T1000 (cell line): ENCODE measurements at places on chromosomes 16 and 17.
A peak's percentile ranks its signal among the peaks of the same experiment; 100 is the strongest.

DNA sequence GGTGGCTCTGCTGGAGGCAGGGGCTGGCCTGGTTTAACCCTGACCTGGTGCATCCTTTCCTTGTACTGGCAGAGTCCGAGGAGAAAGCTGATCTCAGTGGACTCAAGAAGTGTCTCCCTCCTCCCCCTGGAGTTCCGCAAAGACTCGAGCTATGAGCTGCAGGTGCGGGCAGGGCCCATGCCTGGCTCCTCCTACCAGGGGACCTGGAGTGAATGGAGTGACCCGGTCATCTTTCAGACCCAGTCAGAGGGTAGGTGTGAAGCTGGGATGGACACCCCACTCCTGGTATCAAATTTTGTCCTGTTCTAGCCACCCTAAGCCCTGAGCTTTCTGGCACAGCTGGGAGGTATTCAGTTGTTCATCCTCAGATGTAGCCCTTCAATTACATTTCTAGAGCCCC lies 42.5 kb downstream of the IL21R start:
- no peak for DNase-seq

- DNase-seq: no peak
These were observed 31.2 kb downstream of the CDK5R1 start for GRCh38 chr17:32517982-32518381.

DNA sequence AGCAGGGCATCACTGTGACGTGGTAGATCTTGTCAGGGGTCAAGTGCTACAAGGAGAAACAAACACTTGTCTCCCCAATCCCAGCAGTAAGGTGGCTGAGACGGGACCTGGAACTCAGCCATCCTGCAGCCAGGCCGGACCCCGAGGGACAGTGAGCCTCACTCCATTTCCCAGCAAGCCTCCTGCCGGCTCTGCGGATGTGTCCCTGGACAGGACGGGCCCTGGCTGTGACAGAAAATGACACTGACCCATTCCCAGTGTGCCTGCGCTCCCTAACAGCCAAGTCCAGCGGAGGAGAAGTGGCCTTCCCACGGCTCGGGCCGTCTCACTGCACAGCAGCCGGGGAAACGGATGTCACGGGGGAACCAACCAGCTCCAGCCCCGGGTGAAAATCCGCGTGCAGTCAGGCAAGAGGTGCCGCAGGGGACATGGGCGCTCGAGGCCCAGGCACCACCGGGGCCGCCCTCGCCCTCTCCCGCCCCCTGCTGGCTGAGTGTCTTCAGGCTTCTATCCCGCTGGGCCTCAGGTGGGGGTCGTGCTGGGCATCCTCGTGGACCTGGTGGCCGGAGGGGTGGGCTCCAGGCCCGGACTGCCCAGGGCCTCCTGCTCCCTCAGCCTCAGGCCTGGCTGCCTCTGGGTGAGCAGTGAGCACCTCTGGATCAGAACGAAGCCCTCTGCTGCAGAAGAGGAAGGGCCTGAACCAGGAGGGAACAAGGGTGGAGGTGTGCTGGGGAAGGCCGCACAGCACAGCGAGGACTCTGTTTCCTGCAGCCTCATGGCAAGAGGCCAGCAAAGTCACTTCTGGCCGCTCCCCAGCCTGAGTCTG lies 6.7 kb downstream of the HAGHL start:
- no peak for DNase-seq

DNA sequence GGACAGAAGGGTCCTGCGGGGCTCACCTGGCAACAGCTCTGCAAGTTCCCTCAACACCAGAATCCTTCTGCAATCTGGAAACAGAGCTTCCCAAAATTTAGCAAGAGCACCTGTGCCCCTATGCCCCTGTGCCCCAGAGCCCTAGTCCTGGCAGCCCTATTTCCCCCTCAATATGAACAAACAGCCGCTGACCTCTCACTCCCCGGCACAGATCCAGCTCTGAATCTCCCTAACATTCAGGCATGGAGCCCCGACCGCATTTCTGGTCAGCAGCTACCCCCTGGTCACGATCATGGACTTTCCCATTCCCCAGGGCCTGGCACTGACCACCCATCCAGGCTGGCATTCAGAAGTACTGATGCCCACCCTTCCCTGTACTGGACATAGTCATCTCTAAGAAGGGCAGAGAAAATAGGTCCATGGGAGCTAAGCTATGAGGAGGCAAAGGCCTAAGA lies 110.8 kb upstream of the SMURF2 start:
- DNase-seq: no peak

GRCh38 chr16:48831076-48831722 lies 221.2 kb upstream of the N4BP1 start:
- no peak for DNase-seq

DNA sequence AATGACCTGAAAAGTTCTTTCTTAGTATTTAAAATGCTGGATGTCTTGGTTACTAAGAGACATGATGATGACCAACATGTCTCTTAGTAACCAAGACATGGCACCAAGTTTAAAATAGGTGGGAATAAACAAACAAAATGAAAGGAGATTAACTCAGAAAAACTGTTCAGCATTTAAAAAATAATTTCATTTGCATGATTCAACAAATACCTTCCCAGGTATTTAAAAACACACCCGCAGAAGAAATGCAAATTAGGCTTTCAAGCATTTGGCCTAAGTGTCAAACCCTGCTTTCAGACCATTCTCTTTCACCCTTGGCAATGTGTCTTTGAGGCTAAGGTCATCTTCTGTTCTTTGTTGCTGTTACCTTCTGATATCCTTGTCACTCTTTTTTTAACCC lies 91.4 kb upstream of the CORO6 start:
- DNase-seq: no peak

GRCh38 chr16:54489225-54490111 lies 202.9 kb upstream of the IRX3 start:
- no peak for DNase-seq

DNA sequence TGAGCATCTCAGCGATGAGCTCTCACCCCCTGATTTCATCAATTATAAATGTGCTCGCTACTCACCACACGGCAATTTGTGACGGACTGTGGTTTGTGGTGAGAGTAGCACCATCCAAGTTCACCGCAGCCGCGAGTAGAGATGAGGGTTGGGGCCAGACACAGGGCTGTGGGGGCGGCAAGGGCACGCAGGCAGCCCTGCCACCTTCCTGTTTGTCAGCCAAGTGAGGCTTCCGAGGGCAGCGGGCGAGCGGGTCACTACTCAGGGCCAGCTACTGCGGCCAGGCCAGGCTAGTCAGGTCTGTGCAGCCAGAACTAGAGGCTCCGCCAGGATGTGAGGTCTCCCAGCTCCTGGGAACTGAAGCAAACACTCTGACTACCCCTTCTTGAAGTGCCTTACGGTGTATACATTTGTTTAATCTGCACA lies 39.6 kb upstream of the MEOX1 start:
- DNase-seq: no peak

DNA sequence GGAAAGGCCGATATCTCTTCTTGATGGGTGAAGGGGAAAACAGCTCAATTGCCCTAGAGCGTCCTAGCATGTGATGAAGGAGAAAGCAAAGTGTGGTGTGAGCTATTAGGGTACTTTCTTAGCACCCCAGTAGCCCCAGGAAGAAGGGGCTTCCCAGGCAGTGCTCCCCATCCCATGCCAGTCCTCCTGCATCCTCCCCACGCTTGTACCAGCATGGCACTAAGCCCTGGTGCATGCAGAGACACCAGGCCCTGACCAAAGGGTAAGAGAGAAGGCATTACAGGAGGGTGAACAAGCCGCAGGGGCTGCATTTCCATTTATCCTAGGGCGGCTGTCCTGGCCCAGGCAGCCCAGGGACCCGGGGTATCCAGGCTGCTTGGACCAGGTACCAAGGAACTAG lies 3.1 kb downstream of the CYB561 start:
- no peak for DNase-seq

GRCh38 chr17:58680038-58680369 lies 11.8 kb downstream of the TEX14 start:
- DNase-seq: no peak

DNA sequence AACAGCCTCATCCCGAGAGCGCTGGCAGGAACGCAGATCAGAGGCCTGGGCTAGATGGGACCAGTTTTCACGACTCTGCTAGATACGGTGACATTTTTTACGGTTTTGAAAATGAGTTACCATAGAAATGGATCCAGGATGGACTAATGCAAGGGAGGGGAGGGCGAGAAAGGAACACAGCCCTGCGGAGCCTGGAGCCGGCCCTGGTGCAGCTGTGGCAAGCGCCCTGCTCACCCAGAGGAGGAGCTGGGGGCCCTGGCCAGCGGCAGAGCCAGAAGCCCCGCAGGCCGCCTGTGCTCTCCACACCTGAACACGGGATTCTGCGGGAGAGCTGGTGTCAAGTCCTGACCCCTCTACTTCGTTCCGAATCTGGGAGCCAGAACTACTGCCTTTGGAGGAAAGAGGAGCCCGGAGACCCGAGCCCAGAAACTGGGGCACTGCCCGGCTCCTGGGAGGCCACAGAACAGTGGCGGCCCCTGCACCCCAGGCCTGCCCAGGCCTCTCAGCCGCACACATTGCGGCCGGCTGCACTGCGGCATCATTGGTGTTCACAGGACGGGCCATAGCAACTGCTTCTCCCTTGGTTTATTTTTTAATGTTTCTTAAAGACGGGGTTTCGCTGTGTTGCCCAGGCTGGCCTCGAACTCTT lies 88.6 kb upstream of the CHMP6 start:
- DNase-seq: no peak

DNA sequence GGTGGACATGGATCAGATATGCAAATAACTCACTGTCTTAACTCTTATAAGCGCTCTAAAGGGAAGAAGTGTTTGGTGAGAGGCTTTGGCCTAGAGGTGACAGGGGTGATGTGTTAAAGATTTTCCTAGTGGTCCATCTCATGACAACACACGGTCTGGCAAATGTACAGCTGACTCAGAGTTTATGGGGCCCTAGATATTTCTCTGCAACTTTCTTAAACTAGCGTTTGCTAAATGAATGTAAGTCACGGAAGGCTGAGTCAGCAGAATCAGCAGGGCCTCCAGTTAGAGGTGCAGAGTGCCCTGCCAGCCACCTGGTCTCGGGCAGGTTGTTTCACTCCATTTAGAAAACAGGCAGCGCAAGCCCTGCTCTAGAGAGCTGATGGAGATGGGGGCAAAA lies 40.1 kb downstream of the CLEC16A start:
- DNase-seq: peak; percentile 54

DNA sequence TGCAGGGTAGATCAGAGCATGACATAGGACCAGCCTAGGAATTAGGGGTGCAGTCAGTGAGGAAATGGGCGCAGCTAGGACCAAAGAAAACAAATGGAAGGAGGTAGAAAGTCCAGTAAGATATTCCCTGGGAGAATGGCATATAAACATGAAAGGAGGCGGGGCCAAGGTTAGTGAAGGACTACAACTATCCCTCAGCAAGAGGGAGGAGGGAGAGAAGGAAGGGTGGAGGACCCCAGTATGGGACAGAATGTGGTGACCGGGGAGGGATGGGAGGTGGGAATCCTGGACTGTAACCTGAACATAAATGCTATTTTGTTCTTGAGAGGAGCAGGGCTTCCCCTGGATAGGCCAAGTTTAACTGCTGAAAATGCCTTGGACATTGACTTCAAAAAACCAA lies 22.8 kb downstream of the ITGB3 start:
- no peak for DNase-seq

DNA sequence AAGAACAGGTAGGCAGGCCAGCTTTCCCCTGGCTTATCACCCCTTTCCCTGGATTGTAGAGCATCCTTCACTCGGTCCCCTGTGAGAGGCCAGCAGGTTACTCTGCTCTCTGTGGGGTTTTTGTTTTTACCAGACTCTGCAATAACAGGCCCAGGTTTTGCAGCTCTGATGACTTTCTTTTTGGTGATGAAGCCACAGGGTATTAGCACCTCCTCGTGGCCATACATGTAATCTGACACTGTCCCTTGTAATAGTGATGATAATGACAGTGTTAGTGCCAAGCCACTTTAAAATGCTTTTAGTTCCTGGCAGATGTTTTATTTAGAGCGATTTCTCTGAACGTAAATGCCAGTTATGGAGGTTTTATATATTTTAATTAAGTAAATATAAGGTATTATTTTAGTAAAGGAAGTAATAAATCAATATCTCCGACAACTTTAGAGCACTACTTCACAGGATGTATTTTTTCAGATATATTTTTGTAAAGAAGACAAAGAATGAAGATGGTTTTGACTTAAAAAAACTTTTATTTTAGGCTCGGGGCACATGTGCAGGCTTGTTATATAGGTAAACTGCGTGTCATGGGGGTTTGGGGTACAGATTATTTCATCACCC lies 38.0 kb upstream of the CPHXL start:
- DNase-seq: no peak

- DNase-seq: peak; percentile 28
These were observed 73.6 kb downstream of the GPRC5B start for GRCh38 chr16:19810817-19811731.

GRCh38 chr16:2343211-2343610 lies 2.7 kb upstream of the ABCA3 start:
- DNase-seq: no peak

GRCh38 chr17:44187131-44187899 lies 543 bp downstream of the TMUB2 start:
- no peak for DNase-seq

DNA sequence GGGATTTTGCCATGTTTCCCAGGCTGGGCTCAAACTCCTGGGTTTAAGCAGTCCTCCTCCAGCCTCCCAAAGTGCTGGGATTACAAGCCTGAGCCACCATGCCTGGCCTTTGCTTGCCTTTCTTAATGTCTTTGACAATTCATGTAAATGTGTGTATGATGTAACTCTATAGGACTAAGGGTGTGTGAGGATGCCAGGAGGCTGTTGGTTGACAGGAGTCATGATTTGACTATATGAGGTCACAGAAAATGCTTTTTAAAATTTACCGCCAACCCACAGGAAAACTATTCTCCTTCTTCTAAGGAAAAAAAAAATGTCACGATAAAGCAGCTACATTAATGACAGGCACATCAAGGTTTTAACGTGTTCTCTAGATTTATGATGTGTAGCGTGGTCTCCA lies 118.8 kb downstream of the WWOX start:
- DNase-seq: no peak

- DNase-seq: no peak
These were observed 386.4 kb upstream of the TNRC6C start for GRCh38 chr17:77572065-77572601.

- DNase-seq: no peak
These were observed 576 bp upstream of the MYO18A start for GRCh38 chr17:29180788-29181160.

- no peak for DNase-seq
These were observed 81.6 kb downstream of the SEC14L1 start for GRCh38 chr17:77222356-77222755.

- DNase-seq: no peak
These were observed 23.4 kb downstream of the RBL2 start for GRCh38 chr16:53457670-53458069.

GRCh38 chr17:8776248-8776647 lies 17.9 kb upstream of the SPDYE4 start:
- DNase-seq: no peak

GRCh38 chr17:56694825-56695224 lies 101.3 kb downstream of the NOG start:
- no peak for DNase-seq

GRCh38 chr17:69538795-69539194 lies 124.3 kb downstream of the MAP2K6 start:
- no peak for DNase-seq
